Activated CD4-positive, alpha-beta T cell treated with anti-CD3 and anti-CD28 coated beads, Interleukin-2, amount 50 U/mL, for 48 hours (primary cell): ENCODE measurements at places on chromosomes 1 and 21.
A peak's percentile ranks its signal among the peaks of the same experiment; 100 is the strongest.

GRCh38 chr1:202680586-202681352, 29.5 kb downstream of the SYT2 start:
- no peak for DNase-seq

- no peak for DNase-seq
Measured at GRCh38 chr1:94093396-94093795, 27.6 kb downstream of the ABCA4 start.

DNA sequence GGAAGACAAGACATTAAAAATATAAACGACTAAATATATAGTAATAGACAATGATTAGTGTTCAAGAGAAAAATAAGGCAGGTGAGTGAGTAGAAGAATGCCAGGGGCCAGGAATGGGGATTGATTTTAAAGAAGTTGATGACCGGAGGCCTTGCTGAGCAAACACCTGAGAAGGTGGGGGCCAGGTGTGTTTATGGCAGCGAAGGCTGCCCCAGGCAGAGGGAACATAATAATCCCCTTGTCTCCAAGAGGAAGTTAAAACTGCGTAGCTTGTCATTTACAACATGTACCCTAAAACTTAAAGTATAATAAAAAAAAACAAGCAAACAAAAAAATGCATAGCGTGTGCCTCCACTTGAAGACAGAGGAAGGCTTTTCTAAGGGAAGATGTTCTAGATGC, 220.3 kb downstream of the URB2 start:
- DNase-seq, result no peak

DNA sequence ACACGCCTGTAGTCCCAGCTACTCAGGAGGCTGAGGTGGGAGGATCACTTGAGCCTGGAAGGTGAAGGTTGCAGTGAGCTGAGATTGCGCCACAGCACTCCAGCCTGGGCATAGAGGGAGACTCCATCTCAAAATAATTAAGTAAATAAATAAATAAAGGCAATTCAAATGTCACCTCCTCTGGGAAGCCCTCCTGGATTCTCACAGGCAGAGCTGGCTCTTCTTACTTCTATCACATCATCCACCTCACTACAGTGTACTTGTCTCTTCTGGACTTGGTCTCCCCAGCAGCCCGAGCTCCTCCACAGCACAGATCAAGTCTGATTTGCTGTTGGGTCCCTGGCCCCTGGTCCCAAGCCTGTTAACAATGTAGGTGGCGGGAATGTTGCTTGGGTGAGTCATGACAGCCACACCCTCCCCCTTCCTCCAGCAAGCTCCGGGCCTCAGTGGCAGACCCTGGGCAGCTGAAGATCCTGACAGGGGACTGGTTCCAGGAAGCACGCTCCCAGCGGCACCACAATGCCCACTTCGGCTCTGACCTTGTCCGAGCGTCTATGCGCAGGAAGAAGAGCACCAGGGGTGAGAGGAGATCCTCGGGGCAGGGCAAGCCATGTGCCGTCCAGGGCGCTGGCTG, 5.3 kb downstream of the SYTL1 start:
- DNase-seq, result no peak

- no peak for DNase-seq
Measured at GRCh38 chr1:6198646-6199297, 623 bp downstream of the RPL22 start.

GRCh38 chr1:21267191-21268077, 22.8 kb downstream of the ECE1 start:
- DNase-seq, result no peak

- DNase-seq, result no peak
Measured at GRCh38 chr1:61518670-61519400, 206.1 kb downstream of the TM2D1 start.

- DNase-seq, result no peak
Measured at GRCh38 chr1:42533101-42533863, 70.2 kb downstream of the CCDC30 start.

DNA sequence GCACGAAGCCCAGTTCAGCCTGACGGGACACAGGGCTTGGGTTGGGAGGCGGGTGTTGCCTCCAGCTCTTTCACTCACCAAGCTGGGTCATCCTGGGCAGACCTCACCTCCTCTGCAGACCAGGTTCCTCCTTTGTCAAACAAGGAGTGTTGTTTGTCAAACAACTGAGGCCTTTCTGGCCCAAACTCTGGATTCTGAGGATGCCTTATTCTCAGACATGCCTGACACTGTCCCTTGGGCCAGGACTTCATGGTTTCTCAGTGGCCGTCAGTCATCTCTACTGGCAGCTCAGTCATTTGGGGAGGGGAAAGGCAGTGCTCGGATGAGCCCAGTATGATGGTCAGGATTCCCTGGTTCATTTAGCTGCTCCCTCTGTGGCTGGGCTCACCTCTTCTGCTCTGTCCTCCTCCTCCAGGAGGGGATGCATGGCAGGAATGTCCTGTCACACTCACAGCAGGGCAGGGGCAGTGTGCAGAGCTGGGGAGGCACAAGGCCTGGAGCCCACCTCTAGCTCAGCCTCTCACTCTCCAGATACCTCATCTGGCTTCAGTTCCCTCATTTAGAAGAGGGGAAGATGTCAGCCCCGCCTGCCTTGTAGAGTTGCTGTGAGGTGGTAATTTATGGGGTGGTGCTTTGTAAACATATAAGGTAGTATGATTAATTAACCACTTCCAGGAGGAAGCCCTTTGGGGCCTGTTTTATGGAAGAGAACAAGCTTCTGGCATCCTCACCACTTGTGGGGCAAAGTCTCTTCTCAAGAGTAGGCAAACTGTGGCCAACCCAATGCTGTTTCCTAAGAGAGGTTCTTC, 20.6 kb downstream of the SLC2A1 start:
- DNase-seq, result no peak

DNA sequence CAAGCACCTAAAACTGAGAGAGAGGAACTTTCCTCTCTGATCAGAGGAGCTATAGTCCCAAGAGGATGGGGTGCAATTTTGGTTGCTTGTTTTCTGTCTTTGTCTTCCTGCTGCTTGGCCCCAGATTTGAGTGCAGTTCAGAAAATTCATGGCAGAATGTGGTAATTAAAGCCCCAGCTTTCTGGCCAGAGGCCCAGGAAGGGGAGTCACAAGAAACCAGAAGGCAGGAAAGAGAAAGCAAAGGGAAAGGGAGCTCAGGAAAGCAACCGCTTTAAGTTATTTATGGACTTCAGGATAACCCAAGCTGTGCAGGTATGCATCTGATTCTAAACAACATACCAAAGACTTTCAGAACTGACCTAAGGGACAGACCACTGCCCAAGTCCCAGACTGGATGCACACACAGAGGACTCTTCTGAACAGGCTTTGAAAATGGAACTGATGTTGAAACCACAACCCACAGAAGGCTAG, 88.8 kb downstream of the ST3GAL3 start:
- DNase-seq, result no peak

DNA sequence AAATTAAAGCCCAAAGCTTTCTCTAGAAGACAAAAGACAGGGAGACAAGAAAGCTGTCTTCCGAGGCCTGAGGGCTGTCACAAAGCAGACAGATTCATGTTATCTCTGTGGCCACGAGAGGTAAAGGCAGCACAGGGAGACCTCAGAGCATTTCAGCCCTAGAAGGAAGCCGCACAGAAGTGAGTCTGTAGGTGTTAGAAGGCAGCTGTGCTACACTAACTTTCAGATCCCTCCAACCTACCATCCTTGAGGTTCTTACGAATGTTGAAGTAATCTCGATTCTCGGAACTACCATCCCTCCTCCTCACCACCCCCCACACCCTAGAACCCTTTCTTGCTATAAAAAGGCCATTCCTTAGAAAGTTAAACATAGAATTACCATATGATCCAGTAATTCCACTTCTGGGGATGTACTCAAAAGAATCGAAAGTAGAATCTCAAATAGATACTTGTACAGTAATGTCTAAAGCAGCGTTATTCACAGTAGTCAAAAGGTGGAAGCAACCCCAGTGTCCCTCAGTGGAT, 21.5 kb upstream of the LYST start:
- DNase-seq, result peak; percentile 73

DNA sequence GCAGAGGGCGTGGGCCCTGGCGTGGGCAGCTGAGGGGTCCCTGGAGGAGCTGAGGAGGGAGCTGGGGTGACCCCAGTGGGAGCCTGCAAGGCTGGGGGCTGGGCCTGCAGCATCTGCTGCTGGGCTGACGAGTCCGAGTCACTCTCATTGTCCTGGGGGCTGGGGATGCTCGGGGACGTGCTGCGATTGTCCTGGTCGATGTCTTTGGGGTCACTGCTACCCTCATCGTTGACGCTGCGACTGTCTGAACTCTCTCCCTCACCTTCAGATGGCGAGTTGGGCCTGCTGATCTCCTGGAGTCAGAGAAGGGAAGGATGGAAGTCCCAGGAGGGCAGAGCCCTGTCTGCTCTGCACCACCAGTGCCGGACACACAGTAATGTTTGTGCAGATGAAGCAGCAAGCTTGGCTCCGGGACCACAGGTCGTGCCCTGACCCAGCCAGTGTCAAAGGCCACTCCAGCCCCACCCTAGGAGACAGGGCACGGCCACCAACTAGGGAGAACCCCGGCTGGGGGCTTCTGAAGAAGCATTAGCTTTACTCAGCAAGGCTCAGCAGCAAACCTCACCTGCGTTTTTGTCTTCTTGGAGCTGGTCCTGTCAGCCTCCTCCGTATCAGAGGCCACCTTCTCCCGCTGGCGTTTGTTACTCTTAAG, 43.4 kb downstream of the SLC45A1 start:
- DNase-seq, result no peak

DNA sequence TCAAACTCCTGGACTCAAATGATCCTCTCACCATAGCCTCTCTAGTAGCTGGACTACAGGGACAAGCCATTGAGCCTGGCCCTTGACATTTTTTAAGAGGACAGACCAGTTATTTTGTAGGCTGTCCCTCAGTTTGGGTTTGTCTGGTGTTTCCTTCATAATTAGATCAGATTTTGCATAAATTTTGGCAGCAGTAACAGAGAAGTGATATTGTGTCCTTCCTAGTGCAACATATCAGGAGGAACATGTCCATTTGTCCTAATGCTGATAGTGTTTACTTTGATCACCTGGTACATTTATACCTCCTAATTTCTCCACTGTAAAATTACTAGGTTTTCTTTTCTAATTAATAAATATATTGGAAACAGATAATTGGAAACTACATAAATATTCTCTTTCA, 5.9 kb upstream of the NID1 start:
- no peak for DNase-seq

DNA sequence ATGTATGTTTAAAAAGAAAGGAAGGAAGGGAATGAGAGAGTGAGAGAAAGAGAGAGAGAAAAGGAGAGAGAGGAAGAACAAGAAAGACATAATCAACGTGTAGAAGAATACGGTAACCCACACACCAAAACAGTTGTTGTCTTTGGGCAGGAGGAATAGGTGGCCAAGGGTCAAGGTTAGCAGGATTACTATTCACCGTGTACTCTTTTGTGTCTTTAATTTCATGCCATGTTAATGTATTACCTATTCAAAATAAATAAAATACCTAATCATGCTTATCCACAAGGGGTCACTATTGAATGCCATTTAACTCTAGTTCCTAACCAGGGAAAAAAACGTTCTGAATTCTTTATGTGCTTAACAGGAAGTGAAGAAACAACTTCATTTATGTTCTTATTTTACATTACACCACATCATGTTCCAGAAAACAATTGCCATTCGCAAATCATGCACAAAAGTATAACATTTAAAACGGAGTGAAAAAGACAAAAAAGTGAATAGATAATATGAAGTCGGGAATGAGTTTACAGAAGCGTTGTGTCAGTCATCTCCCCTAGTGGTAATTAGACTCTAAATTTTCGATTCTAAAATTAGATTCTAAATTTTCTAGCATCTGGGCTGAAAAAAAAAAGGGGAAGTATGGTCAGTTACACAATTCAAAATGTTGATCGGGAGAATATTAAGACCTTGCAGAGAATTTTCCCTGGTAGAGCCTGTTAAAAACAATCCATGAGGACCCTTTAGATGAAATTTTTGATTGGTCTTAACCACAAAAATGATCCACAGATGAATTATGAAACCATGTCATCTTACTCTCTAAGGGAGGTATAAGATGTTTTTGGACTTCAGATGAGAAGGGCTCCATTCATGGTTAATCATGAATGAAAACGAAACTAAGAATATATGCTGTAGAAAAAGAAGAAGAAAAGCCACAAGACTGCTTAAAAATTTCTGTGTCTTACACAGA, 700 bp upstream of the KMO start:
- no peak for DNase-seq

DNA sequence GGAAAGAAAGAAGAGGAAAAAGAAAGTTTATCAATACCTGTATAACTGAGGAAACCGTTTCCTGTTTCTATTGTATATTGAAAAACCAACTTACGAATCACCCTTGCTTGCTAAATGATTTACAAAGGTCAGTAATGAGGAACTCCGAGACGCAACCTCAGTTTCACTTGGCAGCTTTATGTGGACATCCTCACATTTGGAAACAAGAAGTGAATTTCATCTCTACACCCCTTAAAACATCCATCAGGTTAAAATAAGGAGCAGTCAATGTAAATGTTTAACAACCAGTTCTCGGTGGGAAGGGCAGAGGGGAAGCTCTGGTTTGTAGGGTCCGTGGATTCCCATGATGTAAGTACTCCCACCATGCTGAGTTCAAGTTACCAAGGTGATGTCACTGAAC, 481.7 kb upstream of the RUNX1 start:
- no peak for DNase-seq

GRCh38 chr1:161019751-161020495, 1.0 kb downstream of the F11R start:
- DNase-seq, result no peak

DNA sequence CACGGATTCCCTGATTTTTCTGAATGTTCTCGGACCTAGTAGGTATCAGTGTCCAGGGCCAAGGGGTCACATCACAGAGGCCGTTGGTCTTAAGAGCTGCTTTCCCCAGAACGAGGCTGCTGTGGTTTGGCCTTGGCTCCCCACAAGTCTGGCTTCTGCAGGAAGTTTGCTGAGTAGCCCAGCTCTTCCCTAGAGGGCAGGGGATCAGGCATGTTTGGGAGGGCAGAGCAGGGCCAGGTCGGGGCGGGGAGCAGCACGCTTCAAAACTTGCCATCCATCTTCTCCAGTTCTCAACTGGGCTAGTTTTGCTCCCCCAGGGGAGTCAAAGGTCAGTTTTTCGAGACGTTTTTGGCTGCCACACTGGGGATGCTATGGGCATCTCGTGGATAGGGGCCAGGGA, 37.0 kb downstream of the MAN1C1 start:
- DNase-seq, result no peak

- no peak for DNase-seq
Measured at GRCh38 chr1:208235356-208235981, 8.7 kb downstream of the PLXNA2 start.

GRCh38 chr1:4636644-4637380, 17.6 kb upstream of the AJAP1 start:
- DNase-seq, result no peak

- no peak for DNase-seq
Measured at GRCh38 chr1:201094832-201095231, 17.4 kb downstream of the CACNA1S start.
